ENCODE measurements at places on chromosomes 6 and 20.

GRCh38 chr6:27669624-27670301, 196.9 kb upstream of the ZNF184 start:
- DNase-seq, result no peak

GRCh38 chr6:166689687-166690086, 62.6 kb upstream of the RPS6KA2 start:
- no peak for DNase-seq

- no peak for DNase-seq
Observed at GRCh38 chr6:138250513-138251247, 32.4 kb upstream of the PBOV1 start.

DNA sequence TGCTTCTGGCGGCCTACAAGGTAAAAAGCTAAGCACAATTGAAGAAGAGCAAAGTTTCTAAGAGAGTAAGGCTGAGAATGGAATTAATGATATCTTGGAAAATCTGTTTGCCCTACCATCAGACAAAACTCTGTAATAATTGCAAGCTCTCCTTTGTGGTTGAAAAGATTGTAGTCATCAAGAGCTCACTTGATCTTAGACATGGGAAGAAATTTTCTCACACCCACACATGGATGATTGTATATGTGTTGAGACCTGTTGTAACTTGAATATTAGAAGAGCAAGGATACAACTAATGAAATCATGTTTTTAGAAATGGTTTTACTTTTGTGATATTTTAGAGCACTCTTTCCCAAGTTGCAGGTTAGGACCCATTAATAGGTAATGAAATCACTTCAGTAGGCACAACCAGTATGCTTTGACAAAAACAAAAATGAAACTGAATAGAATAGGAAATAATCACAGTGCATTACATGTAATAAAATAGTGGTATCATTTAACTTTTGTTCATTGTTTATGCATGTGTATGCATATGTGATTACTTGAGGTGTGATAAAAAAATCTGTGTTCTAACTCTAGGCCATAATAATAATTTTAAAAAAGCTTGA, 14.0 kb downstream of the DCBLD1 start:
- no peak for DNase-seq

GRCh38 chr6:49982046-49982445, 12.6 kb upstream of the DEFB113 start:
- no peak for DNase-seq

DNA sequence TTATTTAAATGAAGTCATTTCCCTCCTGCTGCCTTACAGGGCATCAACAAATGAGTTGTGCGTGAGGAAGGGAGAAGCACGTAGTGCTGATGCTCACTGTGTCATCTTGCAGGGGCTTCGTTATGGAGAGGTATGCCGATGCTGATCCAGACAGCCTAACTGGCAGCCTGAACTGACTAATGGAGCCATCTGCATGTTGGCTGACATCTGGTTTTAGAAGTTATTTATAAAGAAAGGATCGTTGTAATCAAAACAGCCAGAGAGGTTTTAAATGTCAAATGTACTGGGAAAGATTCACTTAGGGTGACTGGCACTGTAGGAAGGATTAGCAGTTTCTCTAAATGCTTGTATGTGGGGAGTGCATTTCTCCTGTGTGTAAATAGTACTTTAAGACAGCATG, 54.6 kb downstream of the FARS2 start:
- DNase-seq, result no peak

DNA sequence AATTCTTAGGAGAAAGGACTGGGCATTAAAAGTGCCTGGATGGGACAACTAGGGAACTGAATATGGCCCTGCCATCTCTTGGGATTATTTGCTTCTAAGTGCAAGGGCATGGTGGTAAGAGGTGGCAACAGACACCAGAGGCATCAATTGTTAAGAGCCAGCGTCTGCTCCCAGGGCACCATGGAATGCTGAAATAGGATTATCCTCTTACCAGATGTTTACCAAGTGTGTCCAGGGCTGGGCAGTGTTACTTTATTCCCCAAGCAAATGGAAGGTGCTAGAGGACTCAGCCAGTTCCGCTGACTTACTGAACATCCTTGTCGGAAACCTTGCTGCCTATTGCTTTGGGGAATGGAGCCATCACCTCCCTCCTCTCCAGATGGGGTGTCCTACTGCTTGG, 273.6 kb upstream of the SUPT3H start:
- no peak for DNase-seq

GRCh38 chr6:39137245-39137644, 22.3 kb upstream of the SAYSD1 start:
- peak; percentile 37 for DNase-seq

GRCh38 chr20:707451-708110, 32.0 kb upstream of the SCRT2 start:
- no peak for DNase-seq

- peak; percentile 16 for DNase-seq
Observed at GRCh38 chr20:23147964-23148730, 62.0 kb upstream of the CD93 start.

GRCh38 chr6:106560996-106561685, 68.2 kb downstream of the RTN4IP1 start:
- no peak for DNase-seq

DNA sequence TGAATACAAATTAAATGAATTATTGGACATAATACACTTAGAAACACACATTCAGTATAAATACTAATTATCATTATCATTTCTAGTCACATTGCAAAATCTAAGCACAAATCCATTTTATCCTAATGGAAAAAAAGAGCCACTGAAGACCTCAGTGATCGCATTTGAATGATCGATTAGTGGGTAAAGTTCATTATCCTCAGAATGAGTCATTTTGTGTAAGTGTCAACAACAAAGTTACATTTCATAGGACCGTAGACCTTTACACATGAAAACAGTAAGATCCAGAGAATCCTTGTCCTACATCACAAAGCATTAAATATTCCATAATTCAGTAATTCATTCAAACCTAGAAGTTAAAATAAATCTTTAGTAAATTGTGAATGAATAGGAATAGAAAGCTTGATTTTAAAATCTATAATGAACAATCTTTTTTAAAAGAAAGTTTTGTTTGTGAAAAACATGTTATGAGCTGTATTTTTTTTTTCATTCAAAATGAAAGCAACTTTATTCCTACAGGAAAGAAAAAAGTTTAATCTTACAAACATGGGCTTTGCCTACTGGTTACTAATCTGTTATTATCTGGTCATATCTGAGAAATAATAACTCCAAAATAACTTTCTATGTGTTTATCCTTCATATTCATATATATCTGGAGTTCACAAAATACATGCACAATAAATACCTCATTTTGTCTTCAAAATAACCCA, 33.7 kb downstream of the ROS1 start:
- no peak for DNase-seq

- DNase-seq, result no peak
Observed at GRCh38 chr6:118304321-118304720, 243.8 kb upstream of the PLN start.

DNA sequence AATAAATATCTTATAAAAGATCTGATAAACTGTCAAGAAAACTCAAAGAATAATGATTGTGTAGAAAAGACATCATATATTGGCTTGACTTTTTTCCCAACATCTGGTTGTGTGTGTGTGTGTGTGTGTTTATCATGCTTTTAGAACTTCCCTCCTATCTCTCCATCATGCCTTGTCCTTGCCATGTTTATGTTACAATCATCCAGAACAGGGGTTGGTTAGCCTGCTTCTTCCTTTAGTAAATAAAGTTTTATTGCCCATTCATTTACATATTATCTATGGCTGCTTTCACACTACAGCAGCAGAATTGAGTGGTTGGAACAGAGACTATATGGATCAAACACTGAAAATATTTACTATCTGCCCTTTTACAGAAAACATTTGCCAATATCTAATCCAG, 52.8 kb upstream of the RIPOR2 start:
- no peak for DNase-seq

- DNase-seq, result no peak
Observed at GRCh38 chr20:61784801-61785566, 280.7 kb downstream of the TAF4 start.

GRCh38 chr20:5195655-5196054, 68.8 kb downstream of the CDS2 start:
- no peak for DNase-seq

- DNase-seq, result peak; percentile 61
Observed at GRCh38 chr6:151240036-151240685, 394 bp downstream of the AKAP12 start.

GRCh38 chr6:4971851-4972250, 32.0 kb downstream of the RPP40 start:
- no peak for DNase-seq

DNA sequence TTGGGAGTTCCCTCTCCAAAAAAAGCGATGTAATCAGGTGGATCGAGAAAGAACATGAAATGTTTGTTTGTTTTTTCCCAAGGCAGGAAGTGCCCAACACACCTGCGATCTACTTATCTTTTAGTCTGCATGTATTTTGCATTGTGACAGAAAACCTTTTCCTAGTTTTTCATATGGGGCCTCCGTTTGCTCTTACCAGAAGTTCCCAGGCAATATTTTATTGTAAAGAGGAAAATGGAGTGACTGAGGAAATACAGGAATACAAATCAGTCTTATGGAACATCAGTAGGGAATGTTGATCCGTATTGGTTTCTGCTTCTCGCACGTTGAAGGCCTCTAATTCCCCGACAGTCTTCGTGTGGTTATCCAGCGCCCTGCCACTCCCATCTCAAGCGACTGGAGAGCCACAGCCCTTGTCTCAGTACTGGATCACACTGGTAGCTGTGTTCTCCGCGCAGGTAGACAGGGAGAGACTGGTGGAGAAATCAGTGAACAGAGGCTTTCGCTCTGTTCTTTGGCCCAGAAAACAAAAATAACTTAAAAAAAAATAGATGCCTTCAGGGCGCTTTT, 107.4 kb downstream of the TRIM27 start:
- DNase-seq, result no peak

DNA sequence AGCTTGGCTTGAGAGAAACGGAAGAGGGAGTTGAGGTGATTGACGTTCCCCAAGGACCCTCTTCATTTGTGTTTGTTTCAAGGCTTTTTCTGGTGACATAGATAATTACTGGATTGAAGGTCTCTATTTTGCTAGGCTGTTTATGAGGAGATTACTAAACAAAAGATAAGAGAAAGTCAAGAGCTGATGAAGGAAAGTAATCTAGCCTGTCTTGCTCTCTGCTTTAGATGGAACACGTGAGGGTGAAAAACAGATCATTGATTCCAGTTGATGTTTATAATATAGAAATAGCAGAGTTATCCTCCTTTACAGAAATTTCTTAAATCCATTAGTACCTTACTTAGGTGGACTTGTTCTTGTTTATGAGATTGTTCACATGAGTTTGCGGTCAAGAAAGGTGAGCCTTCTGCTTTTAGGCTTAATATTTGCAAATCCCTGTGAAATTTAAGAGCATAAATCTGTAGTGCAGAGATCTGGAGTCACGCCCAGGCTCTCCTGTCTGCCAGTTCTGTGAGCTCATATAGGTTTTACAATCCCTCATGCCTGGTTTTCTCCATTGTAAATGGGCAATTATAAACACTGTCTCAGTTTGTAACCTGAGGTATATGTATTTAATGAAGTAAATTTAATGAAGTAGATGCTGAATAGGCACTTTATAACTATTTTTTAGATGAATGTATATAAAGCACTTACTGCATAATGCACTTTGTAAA, 272.8 kb downstream of the NKAIN2 start:
- DNase-seq, result no peak

DNA sequence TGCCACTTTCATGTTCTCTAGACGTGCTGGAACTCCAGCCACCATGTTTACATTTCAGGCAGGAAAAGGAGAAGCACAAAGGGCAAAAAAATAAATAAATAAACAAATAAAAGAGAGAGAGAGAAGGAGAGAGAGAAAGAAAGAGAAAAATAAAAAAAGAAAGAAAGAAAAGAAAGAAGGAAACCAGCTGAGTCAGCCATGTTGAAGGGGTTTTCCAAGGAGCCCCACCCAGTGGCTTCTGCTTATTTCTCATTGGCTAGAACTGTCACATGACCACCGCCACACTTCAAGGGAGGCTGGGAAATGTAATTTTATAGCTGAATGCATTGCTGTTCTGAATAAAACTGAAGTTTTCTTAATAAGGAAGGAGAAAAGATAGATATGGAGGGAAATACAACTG, 71.1 kb downstream of the BFSP1 start:
- DNase-seq, result no peak

- no peak for DNase-seq
Observed at GRCh38 chr6:47439348-47439668, 38.3 kb upstream of the CD2AP start.

DNA sequence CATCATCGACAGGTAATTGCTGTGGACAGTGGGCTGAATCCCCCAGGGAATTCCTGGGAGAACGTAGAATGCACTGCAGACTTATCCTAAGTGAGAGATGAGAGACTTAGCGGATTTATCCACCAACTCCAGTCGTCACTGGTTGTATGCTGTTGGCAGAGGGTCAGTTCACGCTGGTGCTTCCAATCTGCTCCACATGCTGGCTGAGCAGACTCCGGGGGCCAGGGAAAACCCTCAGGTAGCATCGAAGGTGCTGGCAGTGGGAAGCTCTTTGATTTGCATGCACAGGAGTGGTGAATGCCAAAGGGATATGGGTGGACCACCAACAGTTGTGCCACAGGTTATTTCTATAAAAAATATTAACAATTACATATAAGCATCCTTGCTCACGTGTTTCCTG, 20.2 kb downstream of the TTLL9 start:
- DNase-seq, result no peak

GRCh38 chr6:158892266-158892665, 73.1 kb upstream of the EZR start:
- no peak for DNase-seq

DNA sequence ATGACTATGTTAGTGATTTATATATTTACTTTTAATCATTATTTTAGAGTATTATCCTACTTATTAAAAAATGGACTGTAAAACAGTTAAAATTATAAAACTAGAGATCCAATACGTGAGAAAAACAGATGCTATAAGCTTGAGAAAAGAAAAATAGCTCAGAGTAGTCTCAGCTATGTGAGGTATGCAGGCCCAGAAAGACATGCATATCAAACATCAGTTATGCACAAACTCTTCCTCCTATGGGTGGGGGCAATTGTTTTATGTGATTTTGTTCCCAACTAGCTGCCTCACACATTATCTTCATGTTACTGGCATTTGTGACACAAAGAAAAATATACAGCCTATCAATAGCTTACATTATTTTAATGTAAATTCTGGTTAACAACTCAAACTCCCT, 28.8 kb downstream of the RARS2 start:
- DNase-seq, result no peak

- no peak for DNase-seq
Observed at GRCh38 chr6:44494011-44494501, 106.5 kb downstream of the CDC5L start.

DNA sequence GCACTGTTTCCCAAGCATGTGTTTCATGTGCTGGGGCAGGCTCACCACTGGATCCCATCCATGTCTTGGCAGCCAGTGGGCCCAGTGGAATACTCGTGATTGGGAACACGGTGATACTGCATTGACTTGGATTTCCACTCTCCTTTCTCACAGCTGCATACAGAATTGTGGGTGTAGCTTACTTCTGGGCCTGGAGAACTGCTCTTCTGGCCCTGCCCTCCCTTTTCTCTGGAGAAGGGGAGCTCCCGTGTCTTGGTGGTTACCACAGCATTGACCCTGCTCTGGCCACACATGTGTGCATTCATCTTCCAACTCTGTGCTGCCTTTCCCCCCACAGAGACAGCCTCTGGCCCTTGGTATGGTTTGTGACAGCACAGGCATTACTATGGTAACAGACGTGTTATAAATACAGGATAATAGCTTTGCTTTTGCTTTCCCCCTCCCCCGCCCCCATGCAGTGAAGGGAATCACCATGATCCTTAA, 21.6 kb downstream of the SOBP start:
- DNase-seq, result no peak

- no peak for DNase-seq
Observed at GRCh38 chr20:23130622-23131140, 44.6 kb upstream of the CD93 start.

- DNase-seq, result no peak
Observed at GRCh38 chr20:34040300-34040995, 46.7 kb downstream of the RALY start.

Data from colonic mucosa (tissue), 4 donors.